ENCODE measurements at places on chromosomes 3 and 15.

DNA sequence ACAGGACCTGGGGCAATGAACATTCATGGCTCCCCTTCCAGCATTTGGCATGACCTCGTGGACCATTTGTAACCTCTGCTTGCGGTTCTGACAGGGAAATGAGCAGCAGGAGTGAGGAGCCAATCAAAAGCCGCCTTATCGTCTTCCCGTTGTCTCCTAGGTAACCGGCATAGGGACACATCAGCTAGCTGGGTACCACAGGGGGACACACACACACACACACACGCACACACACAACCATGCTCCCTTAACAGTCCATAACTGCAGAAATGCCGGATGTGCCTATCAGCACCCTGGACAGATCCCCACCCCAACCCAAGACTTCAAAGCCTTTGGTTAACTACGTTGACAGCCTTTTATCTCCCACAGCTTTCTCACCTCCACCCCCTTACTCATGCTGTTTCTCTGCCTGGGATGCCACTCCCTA lies 53.4 kb upstream of the CCDC174 start:
- no peak for DNase-seq

DNA sequence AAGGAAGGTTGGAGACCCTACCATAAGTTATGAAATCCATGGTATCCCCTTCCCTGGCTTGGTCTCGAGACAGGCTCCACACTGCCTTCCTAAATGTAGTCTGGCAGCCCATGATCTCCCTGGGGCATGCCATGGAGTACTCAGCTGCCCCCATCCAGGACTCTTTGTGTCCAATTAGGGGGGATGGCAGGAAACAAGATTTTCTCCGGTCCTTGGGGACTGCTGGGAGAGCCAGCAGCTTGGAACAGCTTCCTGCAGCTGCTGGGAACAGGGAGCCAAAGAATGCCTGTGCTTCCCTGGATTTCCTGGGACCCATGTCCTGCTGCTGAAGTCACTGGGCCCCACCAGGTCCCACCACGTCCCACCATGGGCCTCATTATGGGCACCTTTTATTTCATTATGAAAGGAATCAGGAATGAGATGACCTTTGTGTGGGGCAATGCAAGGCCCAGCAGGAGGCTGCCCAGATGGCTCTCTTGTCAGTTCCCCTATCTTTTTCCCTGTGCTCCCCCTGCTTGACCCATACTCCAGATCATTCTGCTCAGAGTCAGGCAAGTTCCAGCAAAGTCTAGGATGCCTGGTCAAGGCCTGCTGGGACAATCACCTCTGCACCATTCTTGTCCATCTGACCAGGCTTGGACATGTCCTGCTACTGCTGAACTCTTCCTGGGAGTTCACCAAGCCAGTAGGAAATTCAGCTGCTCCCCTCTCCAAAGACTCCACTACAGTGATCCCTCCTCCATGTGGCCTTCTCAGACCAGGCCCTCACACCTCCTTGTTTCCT lies 15.0 kb upstream of the DAG1 start:
- DNase-seq = no peak

- no peak for DNase-seq
Measured at GRCh38 chr15:34847598-34847997, 52.2 kb upstream of the ACTC1 start.

- peak; percentile 68 for DNase-seq
Measured at GRCh38 chr3:23659274-23659673, 146.5 kb upstream of the UBE2E1 start.

- no peak for DNase-seq
Measured at GRCh38 chr3:64016941-64017620, 6.2 kb downstream of the PSMD6 start.

DNA sequence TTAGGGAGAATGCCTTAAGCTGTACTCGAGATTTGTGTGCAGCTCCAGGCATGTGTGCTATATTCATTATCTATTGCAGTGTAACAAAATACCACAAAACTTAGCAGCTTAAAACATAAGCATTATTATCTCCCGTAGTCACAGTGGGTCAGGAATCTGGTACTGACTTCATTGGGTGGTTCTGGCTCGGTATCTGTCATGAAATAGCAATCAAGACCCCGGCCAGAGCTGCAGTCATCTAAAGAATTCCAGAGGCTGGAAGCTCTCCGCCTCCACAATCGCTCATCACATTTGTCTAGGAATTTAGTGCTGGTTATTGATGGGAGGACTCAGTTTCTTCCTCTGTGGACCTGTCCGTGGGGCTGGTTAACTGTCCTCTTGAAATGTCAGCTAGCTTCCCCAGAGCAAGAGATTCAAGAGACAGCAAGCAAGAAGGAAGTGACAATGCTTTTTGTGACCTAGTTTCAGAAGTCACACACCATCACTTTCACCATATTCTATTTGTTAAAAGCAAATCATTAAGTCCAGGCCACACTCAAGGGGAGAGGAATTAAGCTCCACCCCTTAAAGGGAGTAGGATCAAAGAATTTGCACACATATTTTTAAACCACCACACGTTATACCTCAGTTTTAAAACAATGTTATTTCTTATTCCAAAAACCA lies 76.1 kb downstream of the TOP2B start:
- no peak for DNase-seq

DNA sequence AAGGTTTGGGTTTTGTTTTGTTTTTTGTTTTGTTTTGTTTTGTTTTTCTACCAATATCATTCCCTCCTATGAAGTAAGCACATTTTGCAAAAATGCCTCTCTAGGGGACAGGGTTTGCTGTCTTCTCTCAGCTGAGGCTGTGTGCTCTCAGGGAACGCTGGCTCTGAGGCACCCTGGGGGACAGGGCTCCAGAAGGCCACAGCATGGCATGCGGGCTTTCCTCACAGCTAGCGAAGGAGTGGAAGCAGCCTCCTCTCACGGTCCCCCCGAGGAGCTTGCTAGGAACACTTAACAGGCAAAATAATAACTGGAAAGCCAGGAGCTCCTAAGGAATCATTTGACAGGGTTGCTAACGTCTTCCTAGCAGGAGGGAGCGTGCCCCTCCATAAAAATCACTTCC lies 227.7 kb upstream of the ST8SIA2 start:
- DNase-seq = no peak

- DNase-seq = no peak
Measured at GRCh38 chr3:139764069-139764905, 86.5 kb upstream of the NMNAT3 start.

- DNase-seq = no peak
Measured at GRCh38 chr15:77503764-77504163, 83.1 kb downstream of the HMG20A start.

GRCh38 chr15:39200586-39200985 lies 380.3 kb upstream of the THBS1 start:
- no peak for DNase-seq
